ENCODE measurements at places on chromosomes 7 and 10. TPM values are rescaled to one million over a fixed set of nuclear protein-coding genes. Genes with fewer than 3 reads are reported as not detected.

The VSTM2A gene
- not detected for total RNA-seq

The ABCB4 gene
- 0.44 TPM for total RNA-seq

The ADAM22 gene
- 0.75 TPM for total RNA-seq

The NOS3 gene
- total RNA-seq: 3.3 TPM

The XRCC2 gene
- total RNA-seq: 1.6 TPM

The AGR3 gene
- total RNA-seq: not detected

The UTF1 gene
- not detected for total RNA-seq

The CREB3L2 gene
- 24.0 TPM for total RNA-seq

The FAM13C gene
- total RNA-seq: 0.50 TPM

The CCDC3 gene
- total RNA-seq: 0.25 TPM

The PPP1R3A gene
- total RNA-seq: not detected

The MRLN gene
- not detected for total RNA-seq

The SRI gene
- 168 TPM for total RNA-seq

The NXPH1 gene
- total RNA-seq: not detected

The HECW1 gene
- 0.62 TPM for total RNA-seq

The HOXA2 gene
- total RNA-seq: under 0.01 TPM

The AKR1D1 gene
- not detected for total RNA-seq

The TMEM270 gene
- total RNA-seq: not detected
